ENCODE measurements at places on chromosomes 4 and X.

- DNase-seq = no peak
Observed at GRCh38 chr4:130110770-130111169, 1014.8 kb downstream of the C4orf33 start.

DNA sequence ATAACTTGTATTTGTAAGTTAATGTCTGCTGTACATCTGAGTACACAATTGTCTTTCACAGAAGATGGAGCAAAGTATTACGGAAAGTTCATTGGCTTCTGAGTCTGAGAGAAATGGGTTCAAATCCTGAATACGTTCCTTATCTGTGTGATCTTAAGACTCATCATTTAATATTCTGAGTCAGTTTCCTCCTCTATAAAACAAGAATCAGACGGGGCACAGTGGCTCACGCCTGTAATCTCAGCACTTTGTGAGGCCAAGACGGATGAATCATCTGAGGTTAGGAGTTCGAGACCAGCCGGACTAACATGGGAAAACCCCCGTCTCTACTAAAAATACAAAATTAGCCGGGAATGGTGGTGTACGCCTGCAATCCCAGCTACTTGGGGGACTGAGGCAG, 57.8 kb downstream of the APBB2 start:
- DNase-seq = no peak

DNA sequence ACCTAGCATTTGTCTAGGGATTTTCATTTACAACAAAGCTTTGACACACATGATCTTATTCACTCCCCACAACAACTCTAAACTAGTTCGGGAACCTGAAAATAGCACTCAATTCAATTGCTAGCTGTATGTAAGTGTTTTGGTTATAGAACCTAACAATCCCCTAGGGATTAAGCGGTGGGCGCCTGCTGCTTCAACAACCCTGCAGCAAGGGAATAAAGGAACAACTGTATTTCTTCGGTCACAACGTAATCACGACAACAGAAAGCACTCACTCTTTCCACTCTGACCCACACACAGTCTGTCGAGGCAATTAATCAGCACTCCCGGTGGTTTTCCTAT, 674 bp upstream of the DIAPH2 start:
- DNase-seq = no peak

GRCh38 chr4:37889849-37890800, 759 bp upstream of the TBC1D1 start:
- DNase-seq = peak; percentile 28

GRCh38 chr4:140152751-140153418, 1.1 kb downstream of the MAML3 start:
- peak; percentile 16 for DNase-seq

- no peak for DNase-seq
Observed at GRCh38 chr4:187715466-187715865, 280.1 kb upstream of the ZFP42 start.

- DNase-seq = no peak
Observed at GRCh38 chrX:42837101-42837726, 59.3 kb upstream of the PPP1R2C start.

- no peak for DNase-seq
Observed at GRCh38 chrX:53398216-53398615, 24.2 kb downstream of the SMC1A start.

GRCh38 chrX:56797574-56798338, 68.7 kb downstream of the NBDY start:
- DNase-seq = no peak
